ENCODE measurements at places on chromosomes 16 and 17. TPM values are rescaled to one million over a fixed set of nuclear protein-coding genes. Genes with fewer than 3 reads are reported as not detected.

DNA sequence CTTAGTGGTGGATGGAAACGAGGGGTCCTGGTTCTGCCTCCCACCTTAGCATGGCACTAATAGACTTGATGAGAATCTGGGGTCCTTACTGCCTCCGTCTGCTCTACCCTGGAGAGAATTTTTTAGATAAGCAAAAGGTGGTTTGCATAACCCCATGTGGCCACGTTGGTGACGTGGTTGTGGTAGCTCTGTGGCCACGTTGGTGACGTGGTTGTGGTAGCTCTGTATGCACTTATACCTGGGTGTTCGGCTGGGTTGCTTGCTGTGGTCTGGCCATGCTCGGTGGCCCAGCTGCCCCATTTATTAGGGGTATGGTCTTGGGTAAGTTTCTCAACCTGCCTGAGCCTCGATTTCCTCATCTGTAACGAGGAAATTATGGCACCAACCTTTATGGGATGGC, 13.0 kb downstream of the SPIRE2 start:
- H3K4me3 ChIP-seq: no peak overlapping the region
- H3K27ac ChIP-seq: no peak overlapping the region
- no peak for DNase-seq
- H3K4me1 ChIP-seq: peaks cover 9% of the 10 kb centered on the region
- no peaks in the 10 kb centered on the region for H3K27me3 ChIP-seq

- no peak overlapping the region for H3K27ac ChIP-seq
- H3K27me3 ChIP-seq: no peaks in the 10 kb centered on the region
- no peak overlapping the region for H3K4me3 ChIP-seq
- peak; percentile 2 for DNase-seq
Observed at GRCh38 chr16:24075931-24076716, 180.0 kb upstream of the CACNG3 start.

- H3K27ac ChIP-seq: no peak overlapping the region
- no peak for DNase-seq
- H3K27me3 ChIP-seq: no peaks in the 10 kb centered on the region
- H3K4me3 ChIP-seq: no peak overlapping the region
- H3K4me1 ChIP-seq: no peaks in the 10 kb centered on the region
- no peaks in the 10 kb centered on the region for H3K36me3 ChIP-seq
Observed at GRCh38 chr16:49168126-49168525, 113.5 kb downstream of the CBLN1 start.

DNA sequence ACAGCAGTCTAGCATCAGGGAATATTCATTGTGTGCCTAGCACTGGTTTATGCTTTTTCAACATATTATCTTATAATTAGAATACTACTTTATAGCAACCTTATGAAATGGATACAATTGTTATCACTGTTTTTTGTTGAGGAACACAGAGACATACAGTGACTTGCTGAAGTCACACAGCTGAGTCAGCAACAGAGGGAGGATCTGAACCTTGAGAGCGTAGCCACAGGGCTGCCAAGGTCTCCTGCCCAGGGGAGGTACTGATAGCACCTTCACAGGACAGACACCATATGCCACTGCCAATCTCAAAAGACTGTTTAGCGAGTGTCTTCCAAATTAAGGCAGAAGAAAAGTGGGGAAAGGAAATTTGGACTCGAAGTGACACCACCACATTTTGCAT, 63.0 kb downstream of the GTF3C1 start:
- no peak for DNase-seq
- H3K27ac ChIP-seq: no peak overlapping the region
- H3K36me3 ChIP-seq: peaks cover 47% of the 10 kb centered on the region
- H3K4me1 ChIP-seq: no peaks in the 10 kb centered on the region

GRCh38 chr17:68867759-68868516, 87.3 kb downstream of the ABCA8 start:
- no peaks in the 10 kb centered on the region for H3K27me3 ChIP-seq
- no peak overlapping the region for H3K4me3 ChIP-seq

- 0 out of 2 replicates have a peak, but pooled peaks cover 5% of the 10 kb centered on the region for H3K4me1 ChIP-seq
- no peak overlapping the region for H3K4me3 ChIP-seq
- H3K27ac ChIP-seq: no peak overlapping the region
- DNase-seq: no peak
Observed at GRCh38 chr16:585351-585750, 4.5 kb upstream of the RAB40C start.

GRCh38 chr17:7561589-7562207, at the start of gene SENP3:
TSS of gene SENP3 (plus strand) at chr17:7561919. CDS start at chr17:7563077, 1,158 bp downstream.
- H3K27me3 ChIP-seq: no peaks in the 10 kb centered on the region
- peak within 1 kb of the TSS; percentile 79 for H3K27ac ChIP-seq
- H3K4me1 ChIP-seq: peaks cover 22% of the 10 kb centered on the region
- peaks cover 4% of the 10 kb centered on the region for H3K36me3 ChIP-seq
- H3K4me3 ChIP-seq: peak within 1 kb of the TSS; percentile 94

GRCh38 chr16:86466696-86467406, 43.5 kb upstream of the FOXF1 start:
- no peaks in the 10 kb centered on the region for H3K36me3 ChIP-seq
- peaks cover 18% of the 10 kb centered on the region for H3K27me3 ChIP-seq
- H3K27ac ChIP-seq: no peak overlapping the region
- H3K4me1 ChIP-seq: no peaks in the 10 kb centered on the region

DNA sequence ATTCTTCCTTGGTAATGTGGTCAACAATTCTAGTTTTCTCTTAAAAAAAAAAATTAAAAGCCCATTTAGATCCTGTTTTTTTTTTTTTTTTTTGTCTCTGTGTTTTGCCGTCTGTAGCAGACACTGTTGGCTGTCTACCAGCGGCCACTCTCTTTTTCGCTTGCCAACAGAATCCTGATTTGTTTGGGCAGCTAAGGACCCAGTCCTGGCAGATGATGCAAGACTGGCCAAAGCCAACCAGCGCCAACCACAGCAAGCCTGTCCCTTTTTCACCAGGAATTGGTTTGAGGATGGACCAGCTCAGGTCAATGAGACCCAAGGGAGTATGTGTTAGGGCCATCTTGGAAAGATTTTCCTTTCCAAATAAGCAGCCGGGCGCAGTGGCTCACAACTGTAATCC, 28.2 kb downstream of the ST3GAL2 start:
- no peak overlapping the region for H3K4me3 ChIP-seq
- no peak overlapping the region for H3K27ac ChIP-seq
- H3K4me1 ChIP-seq: no peaks in the 10 kb centered on the region

GRCh38 chr16:69114346-69114975, 9.0 kb downstream of the HAS3 start:
- no peaks in the 10 kb centered on the region for H3K27me3 ChIP-seq
- H3K36me3 ChIP-seq: no peaks in the 10 kb centered on the region
- H3K27ac ChIP-seq: no peak overlapping the region
- H3K4me1 ChIP-seq: no peaks in the 10 kb centered on the region

DNA sequence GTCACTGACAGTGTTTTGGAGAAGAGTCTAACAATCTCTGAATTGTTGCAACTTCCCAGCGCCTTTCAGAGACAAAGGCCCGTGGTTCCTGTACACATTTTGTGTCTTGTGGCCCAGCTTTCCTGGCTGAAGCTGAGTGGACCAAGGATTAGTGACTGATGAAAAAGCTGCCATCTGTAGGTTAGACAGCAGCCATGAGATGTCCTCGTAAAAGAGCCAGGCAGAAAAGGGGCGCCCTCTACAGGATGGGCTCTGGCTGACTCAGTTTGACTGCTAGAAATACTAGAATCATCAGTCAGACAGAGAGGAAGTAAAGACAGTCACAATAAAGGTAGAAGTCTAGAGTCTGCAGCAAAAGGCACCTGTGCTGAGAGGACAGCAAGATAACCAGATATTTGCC, 26.5 kb upstream of the NF1 start:
- H3K36me3 ChIP-seq: no peaks in the 10 kb centered on the region
- H3K4me1 ChIP-seq: peaks cover 26% of the 10 kb centered on the region
- peak overlapping the region; percentile 56 for H3K27ac ChIP-seq
- H3K4me3 ChIP-seq: 0 out of 2 replicates have a peak overlapping the region, but pooled peaks have one; percentile 7
- DNase-seq: peak; percentile 40

GRCh38 chr16:23534868-23535860, 22.0 kb downstream of the EARS2 start:
- peak; percentile 55 for DNase-seq
- H3K27me3 ChIP-seq: no peaks in the 10 kb centered on the region
- H3K4me1 ChIP-seq: peaks cover 27% of the 10 kb centered on the region
- H3K4me3 ChIP-seq: no peak overlapping the region
- peaks cover 32% of the 10 kb centered on the region for H3K36me3 ChIP-seq
- peak overlapping the region; percentile 27 for H3K27ac ChIP-seq

DNA sequence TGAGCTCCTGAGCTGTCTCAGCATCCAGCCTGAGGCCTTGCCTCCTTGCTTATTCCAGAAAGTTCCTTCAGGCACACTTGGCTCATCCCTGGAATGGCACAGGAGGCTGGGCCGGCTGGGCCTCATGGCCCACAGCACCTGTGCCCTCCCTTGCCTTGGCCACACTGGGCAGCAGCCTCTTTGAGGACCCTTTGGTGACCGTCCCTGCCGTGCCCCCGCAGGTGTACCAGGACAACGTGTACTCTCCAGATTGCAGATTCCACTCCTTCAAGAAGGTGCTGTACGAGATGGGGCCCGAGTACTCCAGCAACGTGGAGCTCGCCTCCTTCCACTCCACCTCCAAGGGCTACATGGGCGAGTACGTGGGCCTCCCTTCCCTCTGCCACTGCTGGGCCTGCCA, 34.2 kb downstream of the GPT2 start:
- no peak overlapping the region for H3K27ac ChIP-seq
- H3K4me3 ChIP-seq: no peak overlapping the region
- no peaks in the 10 kb centered on the region for H3K27me3 ChIP-seq
- H3K4me1 ChIP-seq: no peaks in the 10 kb centered on the region
- DNase-seq: no peak
- peaks cover 27% of the 10 kb centered on the region for H3K36me3 ChIP-seq

GRCh38 chr16:53822936-53823529, 119.1 kb downstream of the FTO start:
- H3K36me3 ChIP-seq: no peaks in the 10 kb centered on the region
- H3K4me3 ChIP-seq: no peak overlapping the region
- H3K27me3 ChIP-seq: no peaks in the 10 kb centered on the region
- peaks cover 42% of the 10 kb centered on the region for H3K4me1 ChIP-seq
- peak overlapping the region; percentile 77 for H3K27ac ChIP-seq
- DNase-seq: peak; percentile 16

DNA sequence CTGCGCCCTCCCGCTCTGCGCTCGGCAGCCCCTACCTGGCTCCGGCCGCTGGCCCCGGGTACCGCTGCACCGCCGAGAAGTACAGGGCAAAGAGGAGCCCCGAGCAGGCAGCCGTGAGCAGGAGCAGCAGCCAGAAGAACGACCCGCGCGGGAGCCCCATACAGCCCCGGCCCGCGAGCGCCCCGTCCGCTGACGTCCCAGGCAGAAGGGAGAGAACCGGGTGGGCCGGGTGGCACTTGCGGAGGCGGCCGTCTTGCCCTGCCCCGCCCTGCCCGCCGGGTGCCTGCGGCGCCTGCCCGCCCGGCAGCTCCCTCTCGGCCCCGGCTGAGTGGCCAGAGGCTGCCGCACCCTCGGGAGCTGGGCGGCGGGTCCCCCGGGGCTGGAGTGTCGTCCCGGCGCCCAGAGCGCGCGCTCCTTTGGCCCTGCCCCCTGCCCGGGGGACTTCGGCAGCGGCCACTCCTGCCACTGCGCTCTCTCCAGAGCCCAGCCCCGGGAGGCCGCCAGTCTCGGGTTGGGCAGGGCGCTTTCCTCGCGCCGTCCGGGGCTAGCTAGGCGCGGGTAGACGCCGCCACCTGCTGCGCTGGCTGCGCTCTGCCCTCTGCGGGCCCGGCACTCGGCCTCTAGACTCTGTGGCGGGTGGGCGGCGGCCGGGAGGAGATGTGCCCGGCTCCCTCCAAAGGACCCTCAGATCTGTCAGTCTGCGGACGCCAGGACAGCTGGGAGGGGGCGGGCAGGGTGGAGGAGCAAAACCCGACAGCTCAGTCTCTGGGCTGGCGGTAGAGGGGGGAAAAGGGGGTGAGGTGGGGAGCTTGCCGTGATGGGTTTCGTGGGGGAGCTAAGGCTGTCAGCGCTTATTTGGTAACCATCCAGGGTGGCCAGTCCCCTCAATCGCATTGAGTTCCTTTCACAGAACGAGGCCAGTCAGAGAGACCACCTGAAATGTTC, at the start of gene ST6GALNAC2:
Gene ST6GALNAC2 (minus strand): TSS at position 212 of the 945 bp plus-strand sequence. CDS start 52 bp downstream, at position 160.
- peak; percentile 69 for DNase-seq
- H3K36me3 ChIP-seq: no peaks in the 10 kb centered on the region
- peak within 1 kb of the TSS; percentile 66 for H3K4me3 ChIP-seq
- no peak within 1 kb of the TSS for H3K27ac ChIP-seq
- H3K27me3 ChIP-seq: peaks cover 17% of the 10 kb centered on the region

The SERPINF2 gene
- polyA plus RNA-seq: 0.08 TPM

The NDRG4 gene
- 2.5 TPM for polyA plus RNA-seq

The PPP1R27 gene
- polyA plus RNA-seq: not detected

The ACSM3 gene
- polyA plus RNA-seq: 0.60 TPM

The ODAD4 gene
- polyA plus RNA-seq: 0.81 TPM

The TMC5 gene
- polyA plus RNA-seq: not detected

The DPEP2 gene
- polyA plus RNA-seq: not detected

The ZNF207 gene
- polyA plus RNA-seq: 96.8 TPM
